Endothelial cell (in vitro differentiated cells): ENCODE measurements at places on chromosomes 6 and 20.

DNA sequence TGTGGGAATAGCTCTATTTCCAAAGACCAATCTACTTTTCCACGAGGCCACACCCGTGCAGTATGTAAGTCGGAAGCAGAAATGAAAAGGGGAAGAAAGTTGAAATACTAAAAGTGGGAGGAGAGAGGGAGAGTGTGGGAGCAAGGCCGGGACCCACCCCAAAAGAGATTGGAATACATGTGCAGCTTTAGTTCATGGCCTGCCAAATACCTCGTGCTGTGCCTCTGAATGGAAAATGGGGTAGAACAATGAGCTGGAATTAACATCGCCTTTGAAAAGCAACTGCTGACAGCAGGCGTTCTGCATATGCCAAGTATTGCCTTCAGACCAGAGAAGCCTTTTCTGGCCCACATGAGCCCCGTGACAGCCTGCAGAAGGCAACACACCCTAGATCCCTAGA, 155.6 kb downstream of the CD83 start:
- DNase-seq: no peak

- DNase-seq: no peak
Observed at GRCh38 chr6:175680-176079, 116.6 kb upstream of the DUSP22 start.

- no peak for DNase-seq
Observed at GRCh38 chr6:77543601-77544000, 80.3 kb upstream of the HTR1B start.

- DNase-seq: no peak
Observed at GRCh38 chr6:170583756-170584180, 669 bp downstream of the PDCD2 start.

- DNase-seq: no peak
Observed at GRCh38 chr20:58545565-58546415, 30.6 kb upstream of the APCDD1L start.

DNA sequence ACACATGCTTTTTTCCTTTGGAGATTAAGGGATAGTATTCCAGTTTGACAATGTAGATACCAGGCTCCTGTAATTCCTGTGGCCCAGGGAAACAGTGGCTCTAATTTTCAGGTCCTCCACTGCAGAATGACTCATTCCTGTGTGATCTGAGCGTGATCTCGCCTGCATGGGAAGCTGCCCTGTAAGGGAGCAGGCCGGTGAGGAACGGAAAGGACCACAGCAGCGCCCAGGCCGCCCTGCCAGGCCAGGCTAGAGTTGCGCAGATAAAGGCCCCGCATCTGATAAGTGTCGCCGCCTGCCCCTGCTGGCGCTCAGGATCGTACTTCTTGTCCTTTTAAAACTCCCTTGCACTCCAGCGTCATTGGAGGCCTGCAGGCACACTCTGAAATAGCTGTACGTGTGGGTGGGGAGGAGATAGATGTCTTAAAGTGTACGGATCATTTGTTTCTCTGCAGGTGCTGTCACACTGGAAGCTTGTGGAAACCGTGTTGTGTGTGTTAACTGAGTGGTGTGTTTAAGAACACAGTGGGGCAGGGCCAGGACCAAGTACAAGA, 60.7 kb downstream of the SYNJ2 start:
- DNase-seq: no peak

DNA sequence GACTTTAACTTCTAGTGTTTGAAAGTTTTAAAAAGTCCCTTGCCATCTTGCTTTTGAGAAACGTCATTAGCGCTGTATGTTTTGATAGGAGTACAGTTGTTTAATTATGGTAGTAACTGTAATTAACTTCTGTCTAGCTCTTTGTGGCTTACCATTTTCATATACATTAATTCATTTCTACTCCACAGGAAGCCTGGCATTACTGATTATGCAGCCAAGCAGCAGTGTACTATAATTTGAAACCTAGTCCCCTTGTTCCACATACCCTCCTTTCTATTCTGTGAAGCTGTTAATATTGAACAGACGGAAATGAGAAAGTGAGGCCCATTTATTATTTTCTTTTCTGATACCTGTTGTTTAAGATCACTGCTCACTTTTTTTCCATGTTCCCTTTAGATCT, 235.4 kb downstream of the CDKAL1 start:
- DNase-seq: no peak

GRCh38 chr6:145147559-145147958, 587.8 kb downstream of the EPM2A start:
- no peak for DNase-seq

- no peak for DNase-seq
Observed at GRCh38 chr6:143198312-143198711, 137.6 kb downstream of the AIG1 start.

DNA sequence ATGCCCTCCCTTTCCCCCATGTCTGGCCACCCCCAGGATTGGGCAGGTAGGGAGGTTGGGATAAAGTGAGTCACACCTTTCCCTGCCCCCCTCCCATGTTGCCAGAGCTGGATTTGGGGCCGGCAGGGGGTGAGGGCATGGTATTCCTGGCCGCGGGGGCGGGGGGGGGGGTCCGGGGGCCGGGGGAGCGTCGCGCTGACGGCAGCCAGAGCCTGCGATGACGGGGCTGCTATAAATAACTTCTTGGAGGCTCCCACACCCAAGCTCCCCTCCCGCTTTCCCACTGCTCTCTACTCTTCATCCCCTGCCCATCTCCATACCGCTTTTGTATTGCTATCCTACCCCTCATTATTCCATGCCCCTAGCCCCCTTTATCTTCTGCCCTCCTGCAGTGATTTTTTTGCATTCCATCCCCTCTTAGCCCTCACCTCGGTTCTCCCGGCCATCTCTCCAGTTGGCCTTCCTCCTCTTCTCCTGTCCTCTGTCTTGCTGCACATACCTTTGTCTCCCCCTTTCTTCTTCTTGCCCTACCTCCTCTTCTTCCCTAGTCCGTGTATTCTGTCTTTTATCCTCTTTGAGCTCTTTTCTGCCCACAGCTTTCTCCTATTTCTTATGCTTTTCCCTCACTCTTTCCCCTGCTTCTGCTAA, 13.8 kb downstream of the SYNGAP1 start:
- no peak for DNase-seq

DNA sequence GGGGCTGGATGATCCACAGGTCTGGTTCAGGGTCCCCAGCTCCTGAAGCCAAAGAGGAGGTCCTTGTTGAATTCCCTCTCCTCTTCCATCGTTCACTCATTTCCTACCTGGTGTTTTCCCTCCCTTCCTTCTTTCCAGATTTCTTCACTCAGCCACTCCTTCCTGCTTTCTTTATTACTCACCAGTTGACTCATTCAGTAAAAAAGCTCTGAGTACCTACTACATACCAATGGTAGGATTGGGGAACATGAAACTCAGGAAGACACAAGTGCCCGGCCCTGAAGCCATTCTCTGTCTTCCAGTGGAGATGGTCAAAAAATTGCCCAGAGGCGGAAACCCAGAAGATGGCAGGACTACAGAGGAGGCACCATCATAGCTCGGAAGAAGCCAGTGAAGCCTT, 11.9 kb upstream of the NSFL1C start:
- no peak for DNase-seq

DNA sequence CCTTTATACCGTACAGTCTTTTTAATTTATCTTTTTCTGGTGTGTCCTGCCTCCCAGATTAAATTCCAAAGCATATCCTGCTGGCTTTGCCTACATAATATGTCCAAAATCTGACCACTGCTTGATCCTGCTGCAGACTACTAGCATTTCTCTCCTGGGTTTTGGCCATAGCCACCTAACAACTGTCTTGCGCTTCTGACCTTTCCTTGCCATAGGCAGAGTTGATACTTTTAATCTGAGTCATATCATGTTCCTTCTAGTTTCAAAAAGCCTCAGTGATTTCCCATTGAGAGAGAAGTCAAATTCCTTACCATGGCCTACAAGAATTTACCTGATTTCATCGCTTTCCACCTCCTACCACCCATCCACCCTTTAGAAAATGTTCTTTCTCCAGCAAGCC, 104.8 kb downstream of the BCKDHB start:
- DNase-seq: no peak

DNA sequence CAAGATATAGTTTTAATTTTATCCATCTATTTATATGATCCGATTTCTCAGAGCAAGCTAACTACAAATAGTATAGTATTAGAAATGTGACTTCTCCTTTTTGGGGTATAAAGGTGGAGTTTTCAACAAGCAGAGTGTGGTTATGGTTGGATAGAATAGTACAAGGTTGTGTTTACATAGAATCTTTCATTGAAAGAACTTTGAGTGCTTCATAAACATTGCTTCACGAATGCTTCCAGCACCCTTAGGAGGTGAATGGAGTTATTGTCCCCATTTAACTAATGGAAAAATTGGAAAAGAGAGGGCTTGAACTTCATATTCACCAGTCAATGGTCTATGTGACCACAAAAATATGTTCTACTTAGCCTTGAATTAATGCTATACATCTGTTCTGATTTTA, 134.1 kb upstream of the CITED2 start:
- no peak for DNase-seq
